ENCODE measurements at places on chromosomes 11 and 22.

DNA sequence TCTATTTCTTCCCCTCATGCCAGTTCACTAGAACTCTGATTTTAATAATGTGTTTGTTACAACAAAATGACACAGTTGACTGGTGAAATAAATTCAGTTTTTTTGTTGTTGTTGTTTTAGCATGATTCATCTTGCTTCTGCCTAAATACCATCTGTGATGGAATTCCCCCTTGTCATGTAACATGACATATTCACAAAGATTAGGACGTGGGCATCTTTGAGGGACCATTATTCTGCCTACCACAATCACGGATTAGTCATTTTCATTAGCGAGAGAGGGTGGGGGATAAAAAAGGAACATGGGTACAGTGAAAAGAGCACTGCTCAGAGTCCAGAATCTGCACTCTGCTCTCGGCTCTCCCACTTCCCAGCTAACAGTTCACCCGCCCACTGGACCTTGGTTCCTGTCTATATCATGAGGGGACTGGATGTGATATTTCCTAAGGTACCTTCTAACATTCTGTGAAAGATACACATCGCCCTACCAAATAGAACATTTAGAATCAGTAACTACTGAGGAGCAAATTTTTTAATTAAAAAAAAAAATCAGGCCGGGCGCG, 11.3 kb downstream of the HTATIP2 start:
- DNase-seq: no peak

GRCh38 chr11:14309425-14310192, 49.4 kb downstream of the RRAS2 start:
- no peak for DNase-seq

DNA sequence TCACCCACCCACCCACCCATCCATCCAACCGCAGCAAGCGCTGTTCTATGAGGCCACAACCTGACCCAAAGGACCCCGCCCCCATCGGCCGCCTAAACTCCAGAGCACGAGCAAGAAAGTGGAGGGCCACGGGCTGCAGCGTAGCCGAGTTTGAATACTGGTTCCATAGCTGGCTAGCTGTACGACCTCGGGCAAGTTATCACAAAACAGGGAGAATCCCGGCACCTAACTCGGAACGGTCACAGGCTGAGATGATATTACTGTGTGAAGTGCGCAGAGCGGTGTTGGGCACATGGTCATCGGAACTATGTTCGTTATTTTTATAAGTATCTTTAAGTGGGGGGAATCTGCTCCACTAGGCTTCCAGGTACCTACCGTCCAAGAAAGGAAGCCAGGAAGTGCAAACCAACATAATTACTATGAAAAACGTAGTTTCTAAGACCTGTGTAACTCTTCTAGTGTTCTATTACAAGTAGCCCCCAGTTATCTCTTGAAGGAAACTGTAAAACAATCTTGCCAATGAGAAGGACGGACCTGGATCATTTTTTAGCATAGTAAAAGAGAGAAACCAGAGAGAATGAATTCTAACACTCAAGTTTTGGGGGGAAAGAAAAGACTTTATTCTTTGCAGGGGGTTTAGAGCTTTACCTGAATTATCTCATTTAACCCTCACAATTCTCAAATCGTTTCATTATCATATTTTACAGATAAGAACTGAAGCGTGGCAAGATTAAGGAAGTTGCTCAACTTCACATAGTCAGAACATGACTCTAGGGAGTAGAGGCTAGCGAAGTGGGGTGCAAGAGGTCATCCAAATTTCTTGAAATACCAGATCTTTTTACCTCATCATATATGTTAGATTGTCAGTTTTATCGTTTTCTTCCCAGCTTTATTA, 663 bp upstream of the BUD13 start:
- no peak for DNase-seq

DNA sequence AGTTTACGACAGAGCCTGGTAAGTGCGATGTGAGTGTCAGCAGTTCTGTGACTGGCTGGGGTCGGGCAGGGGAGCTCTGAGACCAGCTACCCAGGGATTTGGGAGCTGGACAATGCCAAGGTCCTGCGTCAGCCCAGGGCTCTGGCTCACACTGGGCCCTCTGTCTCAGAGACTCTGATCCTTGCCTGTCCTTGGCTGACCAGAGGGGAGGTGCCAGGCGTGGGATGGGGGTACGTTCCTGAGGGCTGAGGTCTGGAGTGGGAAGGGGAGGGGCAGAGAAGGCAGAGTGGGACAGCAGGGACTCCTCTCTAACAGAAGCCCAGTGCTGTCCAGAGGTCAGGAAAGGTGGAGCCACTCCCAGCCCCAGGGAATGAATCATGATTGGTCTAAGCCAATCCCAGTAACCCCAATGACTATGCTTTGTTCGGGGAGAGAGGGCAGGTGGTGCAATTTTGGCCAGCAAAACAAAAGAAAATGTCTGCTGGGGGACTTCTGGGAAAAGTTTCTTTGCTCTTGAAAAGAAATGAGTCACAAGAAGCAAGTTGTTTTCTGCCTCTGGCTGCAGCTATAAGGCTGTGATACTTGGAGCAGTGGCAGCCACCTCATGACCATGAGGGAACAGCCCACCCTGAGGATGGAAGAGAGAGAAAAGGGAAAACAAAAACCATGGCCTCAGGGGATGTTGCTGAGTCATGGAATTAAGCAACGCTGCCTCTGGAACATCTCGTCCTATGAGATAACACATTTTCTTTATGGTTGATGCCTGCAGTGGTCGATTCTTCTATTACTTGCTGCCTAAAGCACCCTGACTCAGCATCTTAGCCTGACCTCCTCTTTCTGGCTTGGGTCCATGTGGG, 108.3 kb downstream of the CHST1 start:
- DNase-seq: no peak

- no peak for DNase-seq
Observed at GRCh38 chr11:77151804-77152509, 23.9 kb downstream of the MYO7A start.

- DNase-seq: no peak
Observed at GRCh38 chr11:120337355-120338106, 1.3 kb downstream of the ARHGEF12 start.

- DNase-seq: no peak
Observed at GRCh38 chr11:114081641-114082414, 22.3 kb downstream of the ZBTB16 start.
